Effector CD8-positive, alpha-beta T cell (primary cell): ENCODE measurements at places on chromosomes 12 and 14.

DNA sequence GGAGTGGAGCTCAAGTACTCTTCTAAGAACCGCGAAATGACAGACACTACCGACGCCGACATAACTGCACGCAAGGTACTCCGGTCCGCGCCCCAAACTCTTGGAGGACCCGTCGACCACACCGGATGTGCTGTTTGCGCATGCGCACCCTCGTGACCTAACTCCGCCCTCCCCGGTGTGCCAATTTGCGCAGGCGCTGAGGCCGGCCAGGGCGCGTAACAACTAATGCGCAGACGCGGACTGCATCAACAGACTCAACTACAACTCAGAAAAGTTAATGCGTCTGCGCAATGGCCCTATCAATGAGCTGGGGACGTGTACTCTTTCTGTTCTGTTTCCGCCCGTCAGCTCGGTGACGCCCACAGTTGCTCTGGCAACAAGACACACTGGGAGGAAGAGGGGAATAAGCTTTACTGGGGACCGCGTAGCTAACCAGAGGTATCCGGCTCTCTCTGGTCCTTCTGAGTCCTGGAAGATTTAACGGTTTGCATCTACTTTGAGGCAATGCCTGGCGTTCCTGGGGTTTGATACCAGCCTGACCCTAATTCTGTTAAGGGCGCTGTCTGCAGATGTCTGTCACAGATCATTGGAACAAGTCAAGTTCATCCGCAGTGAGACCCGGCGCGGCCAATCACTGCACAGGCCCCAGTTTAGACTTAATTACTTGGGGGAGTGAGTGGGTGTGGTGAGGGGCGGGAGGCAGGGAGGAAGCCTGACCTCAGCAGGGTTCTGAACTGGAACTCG, at the start of gene DAD1:
Gene DAD1, minus strand, starts transcription at position 129 of the 744 bp plus-strand sequence. Its CDS starts 67 bp downstream, at position 62.
- DNase-seq = peak; percentile 100

- no peak for DNase-seq
Observed at GRCh38 chr12:93007544-93007943, 78.4 kb upstream of the EEA1 start.

DNA sequence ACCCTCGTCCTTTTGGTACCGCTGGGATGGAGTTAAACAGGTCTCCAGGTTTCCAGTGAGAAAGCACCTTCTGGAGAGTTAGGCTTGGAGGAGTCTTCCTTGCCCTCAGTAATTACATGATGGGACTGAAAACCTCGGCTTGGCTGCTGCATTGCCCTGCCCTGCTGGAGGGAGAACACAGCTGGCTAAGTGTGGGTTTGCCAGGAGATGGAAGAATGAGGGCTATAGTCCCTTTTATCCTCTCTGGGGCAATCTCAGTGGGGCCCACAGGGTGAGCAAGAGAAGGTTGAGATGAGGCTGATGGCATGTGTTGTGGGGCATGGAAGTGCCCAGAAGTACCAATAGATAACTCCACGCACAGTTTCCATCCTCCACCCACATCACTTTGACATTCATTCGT, 23.2 kb upstream of the MEG3 start:
- DNase-seq = no peak

DNA sequence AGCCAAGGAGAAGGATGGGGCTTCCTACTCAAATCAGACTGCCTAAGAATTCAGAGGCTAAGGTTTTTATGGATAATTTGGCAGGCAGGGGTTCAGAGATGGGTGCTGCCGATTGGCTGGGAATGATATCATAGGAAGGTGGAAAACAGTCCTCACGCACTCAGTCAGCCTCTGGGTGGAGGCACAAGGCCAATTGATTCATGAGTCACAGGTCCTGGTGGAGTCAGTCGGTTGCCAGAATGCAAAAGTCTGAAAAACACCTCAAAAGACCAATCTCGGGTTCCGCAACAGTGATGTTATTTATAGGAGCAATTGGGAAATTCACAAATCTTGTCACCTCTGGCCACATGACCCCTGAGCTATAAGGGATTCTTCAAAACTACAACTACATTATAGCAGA, 105.5 kb downstream of the GXYLT1 start:
- no peak for DNase-seq

DNA sequence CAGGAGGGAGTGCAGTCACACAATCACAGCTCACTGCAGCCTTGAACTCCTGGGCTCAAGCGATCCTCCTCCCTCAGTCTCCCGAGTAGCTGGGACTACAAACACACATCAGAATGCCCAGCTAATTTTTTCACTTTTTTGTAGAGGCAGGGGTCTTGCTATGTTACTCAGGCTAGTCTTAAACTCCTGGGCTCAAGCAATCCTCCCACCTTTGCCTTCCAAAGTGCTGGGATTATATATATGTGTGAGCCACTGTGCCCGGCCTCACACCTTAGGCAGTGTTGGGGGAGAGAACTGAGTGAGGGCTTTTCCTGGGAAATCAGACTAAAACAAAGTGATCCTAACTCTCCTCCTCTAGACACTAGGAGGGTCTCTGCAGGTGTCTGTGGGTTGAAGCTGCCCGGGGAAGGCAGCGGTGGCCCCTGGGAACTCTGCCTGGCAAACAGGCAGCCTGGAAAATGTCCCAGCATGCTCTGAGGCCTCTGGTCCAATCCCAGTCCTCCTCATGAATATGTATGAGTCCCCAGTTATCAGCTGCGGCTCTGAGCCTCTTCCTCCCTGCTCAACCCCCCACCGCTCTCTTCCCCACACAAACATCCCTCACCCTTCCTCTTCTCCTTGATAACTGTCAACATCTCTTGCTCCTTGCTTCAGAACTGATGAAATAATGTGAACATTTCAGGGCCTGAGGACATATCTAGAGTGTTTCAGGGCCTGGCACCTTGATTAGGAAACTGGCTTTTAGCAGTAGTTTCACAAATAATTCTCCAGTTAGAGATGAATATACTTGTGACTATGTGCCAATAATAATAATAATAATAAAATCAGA, 7.9 kb upstream of the NAA25 start:
- DNase-seq = no peak

GRCh38 chr14:52769887-52770286, 21.5 kb downstream of the GNPNAT1 start:
- DNase-seq = no peak

DNA sequence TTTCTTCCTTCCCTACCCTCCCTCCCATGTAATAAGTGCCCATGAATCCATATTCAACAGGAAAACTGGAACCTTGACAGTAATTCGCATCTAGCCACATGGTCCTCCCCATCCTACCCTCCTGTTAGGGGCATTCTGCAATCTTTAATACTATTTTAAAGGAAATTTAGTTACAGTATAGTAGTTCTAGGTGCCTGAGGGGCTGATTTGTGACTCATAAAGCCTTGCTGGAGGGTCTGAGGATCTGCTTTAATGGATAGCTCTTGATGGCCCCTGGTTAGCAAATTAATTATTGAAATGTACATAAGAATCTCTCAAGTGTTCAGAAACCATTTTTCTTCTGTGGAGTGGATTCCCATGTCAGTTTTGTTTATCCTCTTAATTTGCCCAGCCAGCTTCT, 54.1 kb downstream of the ESRRB start:
- DNase-seq = no peak

DNA sequence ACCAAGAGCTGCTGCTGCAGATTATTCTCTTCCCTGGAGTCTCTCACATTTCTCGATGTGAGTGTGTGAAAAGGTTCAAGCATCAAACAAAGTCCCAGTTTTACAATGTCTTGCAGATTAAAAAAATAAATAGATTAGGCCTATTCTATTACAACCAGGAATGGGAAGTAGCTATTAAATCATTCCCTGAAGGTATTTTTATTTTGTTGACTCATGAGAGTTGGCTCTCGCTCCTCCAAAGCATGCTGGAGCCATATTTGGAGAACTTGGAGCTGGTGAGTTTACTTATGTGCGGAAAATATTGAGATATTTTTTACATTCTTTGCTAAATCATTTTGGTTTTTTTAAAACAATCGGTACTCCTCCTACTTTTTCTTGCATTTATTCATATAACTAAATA, 572.3 kb downstream of the ETNK1 start:
- no peak for DNase-seq

DNA sequence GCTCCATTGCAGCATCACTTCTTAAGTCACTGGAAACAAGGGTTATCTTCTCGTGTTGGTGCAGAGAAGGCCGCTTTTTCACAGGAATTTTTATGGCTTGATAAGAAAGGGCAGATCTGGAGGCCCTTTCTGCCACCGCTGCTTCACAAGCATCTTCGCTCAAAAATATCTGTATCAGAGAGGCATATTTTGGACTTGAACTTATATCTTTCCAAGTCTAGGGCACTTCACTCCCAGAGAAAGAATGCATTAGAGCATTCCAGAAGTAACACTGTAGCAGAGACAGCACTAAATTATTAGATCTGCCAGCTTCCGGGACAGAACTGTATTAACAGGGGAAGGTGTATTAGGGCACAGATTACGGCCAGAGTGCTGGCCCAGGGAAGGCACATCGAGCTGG, 151.7 kb upstream of the AMIGO2 start:
- no peak for DNase-seq

DNA sequence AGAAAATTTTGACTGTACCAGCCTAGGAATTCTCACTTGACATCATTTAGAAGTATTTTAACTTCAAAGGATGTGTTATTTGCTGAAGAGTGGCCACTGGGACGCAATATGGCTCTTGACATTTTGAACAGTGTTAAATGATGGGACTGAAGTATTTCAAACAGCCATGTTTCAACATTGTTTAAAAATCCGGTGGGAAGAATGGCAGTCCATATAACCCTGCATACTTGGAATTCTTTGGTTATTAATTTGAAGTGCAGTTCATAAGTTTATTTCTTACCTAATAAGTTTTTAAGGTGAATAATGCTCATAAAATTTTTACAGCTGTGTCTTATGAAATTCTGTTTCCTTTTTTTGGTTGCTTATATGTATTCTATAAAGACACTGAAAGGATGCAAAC, 8.3 kb downstream of the TMTC2 start:
- DNase-seq = no peak

DNA sequence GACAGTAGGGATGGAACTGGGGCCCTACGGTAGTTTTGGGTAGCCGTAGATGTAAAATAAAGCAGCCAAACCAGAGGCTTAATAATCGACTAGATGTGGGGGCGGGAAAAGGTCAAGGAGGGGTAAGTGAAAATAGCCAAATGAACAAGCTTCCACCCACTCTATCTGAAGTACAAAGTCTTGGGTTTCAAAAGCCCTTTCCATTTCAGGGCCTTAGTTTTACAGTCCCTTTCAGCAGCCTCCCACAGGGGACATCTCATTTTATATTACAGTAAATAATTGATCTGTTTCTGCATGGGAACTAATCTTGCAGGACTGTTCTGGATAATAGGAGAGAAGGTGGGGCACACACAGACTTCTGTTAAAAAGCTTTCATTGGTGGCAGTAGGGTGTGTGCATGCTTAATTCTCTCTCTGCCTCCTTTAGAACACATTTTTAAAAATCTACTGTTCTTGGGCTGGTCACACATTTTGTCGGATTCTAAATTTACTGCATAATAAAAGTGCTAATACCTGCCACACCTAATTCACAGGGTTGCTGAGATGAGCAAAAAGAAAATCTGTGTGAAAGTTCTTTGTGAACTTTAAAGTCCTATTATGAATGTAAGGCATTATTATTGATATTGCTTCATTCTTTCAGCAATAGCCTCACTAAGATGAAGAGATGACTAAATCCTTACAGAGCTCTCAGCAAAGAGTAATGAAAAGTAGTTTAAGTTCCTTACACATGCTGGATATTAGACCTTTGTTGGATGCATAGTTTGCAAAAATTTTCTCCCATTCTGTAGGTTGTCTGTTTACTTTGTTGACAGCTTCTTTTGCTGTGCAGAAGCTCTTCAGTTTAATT, 104.6 kb downstream of the ITPR2 start:
- DNase-seq = no peak

DNA sequence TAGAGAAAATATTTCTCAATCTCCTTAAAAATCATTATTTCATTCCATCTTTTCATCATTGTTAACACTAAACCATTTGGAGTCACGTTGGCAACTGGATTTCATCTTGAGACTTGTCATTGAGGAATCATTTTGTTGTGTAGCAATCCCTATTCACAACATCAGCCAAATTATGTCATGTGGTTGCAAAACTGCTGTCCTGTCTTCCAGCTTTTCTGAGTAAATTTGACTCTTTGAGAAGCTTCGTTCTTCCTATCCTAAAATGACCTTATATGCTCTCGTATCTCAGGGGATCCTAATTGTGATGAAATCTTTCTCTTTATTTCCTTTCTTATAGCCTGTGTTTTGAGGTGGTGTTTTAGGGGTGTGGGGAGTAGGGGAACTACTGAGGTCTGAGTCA, 30.6 kb upstream of the KICS2 start:
- no peak for DNase-seq

- no peak for DNase-seq
Observed at GRCh38 chr12:114975640-114976310, 291.8 kb upstream of the TBX3 start.

- DNase-seq = no peak
Observed at GRCh38 chr14:68470361-68470760, 322.5 kb downstream of the ZFP36L1 start.

DNA sequence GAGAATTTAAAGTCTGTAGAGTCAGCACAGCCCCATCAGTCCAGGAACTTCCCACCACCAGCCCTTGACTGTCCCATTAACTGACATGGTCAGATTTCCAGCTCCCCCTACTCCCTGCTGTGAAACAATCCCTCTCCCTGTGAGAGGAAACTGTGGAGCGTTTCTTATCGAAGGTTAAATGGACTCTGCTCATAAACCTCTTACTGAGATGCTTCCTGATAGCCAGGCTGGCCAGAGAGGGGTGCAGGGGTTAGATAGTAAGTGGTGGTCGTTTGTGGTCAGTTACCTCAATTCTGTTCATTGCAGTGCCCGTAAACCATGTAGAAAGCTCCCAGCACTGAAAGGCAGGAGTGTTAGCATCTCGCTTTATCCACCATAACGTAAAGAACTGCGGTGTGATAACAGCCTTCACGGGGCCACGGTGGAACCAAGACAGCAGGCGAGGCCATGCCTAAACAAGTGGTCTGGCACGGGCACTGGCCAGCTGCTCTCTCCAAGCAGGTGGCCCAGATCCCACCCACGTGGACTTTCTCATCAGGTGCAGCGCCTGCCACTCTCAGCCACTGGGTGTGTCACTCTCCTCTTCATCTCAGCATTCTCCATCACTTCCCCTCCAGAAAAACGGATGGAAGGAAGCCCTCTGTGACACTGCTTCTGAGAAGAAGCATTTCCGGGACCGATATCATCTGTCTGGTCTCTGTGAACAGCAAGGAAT, 102.2 kb downstream of the FBXL14 start:
- DNase-seq = no peak

- no peak for DNase-seq
Observed at GRCh38 chr12:50440288-50440687, 39.6 kb downstream of the LARP4 start.

GRCh38 chr12:69966409-69966808, 141.4 kb downstream of the MYRFL start:
- DNase-seq = no peak

DNA sequence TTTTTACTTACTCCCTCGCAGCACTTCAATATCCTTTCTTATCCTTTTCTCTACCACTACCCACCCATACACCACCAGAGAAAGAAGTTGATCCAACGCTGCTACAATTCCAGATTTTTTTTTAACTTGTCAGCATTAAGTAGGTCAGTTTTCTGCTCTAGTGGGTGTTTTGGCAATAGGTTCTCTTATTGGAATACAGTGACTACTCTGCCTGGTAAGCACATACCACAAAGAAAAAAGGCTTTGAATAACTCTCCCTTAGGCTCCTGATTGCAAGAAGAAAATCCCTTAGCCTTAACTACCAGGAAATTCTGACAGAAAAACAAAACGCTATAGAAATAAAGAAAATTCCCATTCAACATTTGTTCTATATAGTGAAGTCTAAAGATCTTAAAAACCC, 72.0 kb downstream of the NUMB start:
- DNase-seq = no peak

GRCh38 chr12:30100741-30101140, 317.0 kb upstream of the TMTC1 start:
- no peak for DNase-seq

GRCh38 chr12:25558586-25558985, 5.5 kb upstream of the LMNTD1 start:
- DNase-seq = no peak
